ENCODE measurements at places on chromosomes 7 and 10. TPM values are rescaled to one million over a fixed set of nuclear protein-coding genes. Genes with fewer than 3 reads are reported as not detected.

The GRID1 gene
- total RNA-seq: not detected

The TMEM225B gene
- total RNA-seq: 0.70 TPM

The TLX1 gene
- not detected for total RNA-seq

The TEX47 gene
- total RNA-seq: not detected

The AZGP1 gene
- total RNA-seq: not detected

The ZP3 gene
- total RNA-seq: 2.6 TPM

The NAT16 gene
- not detected for total RNA-seq

The ADAM12 gene
- total RNA-seq: not detected
